Right cardiac atrium (tissue), 5 donors: ENCODE measurements at places on chromosomes 4 and X. TPM values are rescaled to one million over a fixed set of nuclear protein-coding genes. Genes with fewer than 3 reads are reported as not detected.

The SHROOM2 gene
- 2.7 TPM for total RNA-seq

GRCh38 chrX:72466493-72466892 is 106.2 kb downstream of the HDAC8 start:
- DNase-seq: no peak

GRCh38 chr4:29467044-29467717 is 1253.0 kb upstream of the PCDH7 start:
- no peak for DNase-seq

DNA sequence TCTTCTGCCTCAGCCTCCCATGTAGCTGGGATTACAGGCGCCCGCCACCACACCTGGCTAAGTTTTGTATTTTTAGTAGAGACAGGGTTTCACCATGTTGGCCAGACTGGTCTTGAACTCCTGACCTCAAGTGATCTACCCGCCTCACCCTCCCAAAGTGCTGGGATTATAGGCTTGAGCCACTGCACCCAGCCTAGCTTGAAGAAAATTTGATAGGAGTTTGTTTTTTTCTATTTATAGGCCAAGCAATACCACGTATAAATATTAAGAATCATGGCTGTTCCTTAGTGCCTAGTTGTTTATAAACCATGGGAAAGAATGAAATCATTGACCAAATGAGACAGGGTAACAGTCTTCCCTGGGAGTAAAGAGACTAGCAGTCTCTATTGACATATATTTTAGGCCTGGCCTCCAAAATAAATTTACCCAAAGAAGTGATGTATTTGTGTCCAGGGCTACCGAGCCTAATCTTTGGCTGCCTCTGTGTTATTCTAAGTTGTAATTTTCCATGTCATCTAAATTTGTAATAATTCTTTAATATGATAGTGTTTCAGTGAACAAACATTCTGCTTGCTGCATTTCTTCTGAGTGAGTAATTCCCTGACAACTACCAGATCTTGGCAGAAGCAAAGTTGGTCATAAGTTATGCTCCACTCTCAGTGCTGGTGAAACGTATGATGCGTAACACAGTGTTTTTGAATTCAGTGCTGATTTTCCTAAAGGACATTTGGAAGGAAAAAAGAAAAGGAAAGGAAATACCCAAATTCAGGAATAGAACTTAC is 10.3 kb downstream of the PKD2 start:
- DNase-seq: no peak

DNA sequence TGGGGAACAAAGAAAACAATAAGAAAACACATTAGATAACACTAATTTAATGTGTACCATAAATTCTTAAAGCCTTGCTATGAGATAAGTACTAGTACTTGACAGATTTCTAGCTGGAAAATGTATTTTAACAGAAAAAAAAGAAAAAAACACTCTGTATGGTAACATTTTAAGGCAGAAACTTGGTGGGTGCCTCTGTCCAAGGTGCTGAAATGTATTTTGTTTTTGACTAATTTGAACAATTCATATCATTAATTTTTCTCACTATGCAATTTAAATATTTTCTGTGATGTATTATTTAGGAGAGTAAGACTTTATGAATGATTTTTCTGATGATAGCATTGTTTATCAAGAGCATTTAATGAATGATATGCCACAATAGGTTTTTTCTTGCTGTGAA is 107.5 kb downstream of the GABRG1 start:
- DNase-seq: no peak

GRCh38 chrX:9926002-9926401 is 41.2 kb upstream of the CLDN34 start:
- no peak for DNase-seq

DNA sequence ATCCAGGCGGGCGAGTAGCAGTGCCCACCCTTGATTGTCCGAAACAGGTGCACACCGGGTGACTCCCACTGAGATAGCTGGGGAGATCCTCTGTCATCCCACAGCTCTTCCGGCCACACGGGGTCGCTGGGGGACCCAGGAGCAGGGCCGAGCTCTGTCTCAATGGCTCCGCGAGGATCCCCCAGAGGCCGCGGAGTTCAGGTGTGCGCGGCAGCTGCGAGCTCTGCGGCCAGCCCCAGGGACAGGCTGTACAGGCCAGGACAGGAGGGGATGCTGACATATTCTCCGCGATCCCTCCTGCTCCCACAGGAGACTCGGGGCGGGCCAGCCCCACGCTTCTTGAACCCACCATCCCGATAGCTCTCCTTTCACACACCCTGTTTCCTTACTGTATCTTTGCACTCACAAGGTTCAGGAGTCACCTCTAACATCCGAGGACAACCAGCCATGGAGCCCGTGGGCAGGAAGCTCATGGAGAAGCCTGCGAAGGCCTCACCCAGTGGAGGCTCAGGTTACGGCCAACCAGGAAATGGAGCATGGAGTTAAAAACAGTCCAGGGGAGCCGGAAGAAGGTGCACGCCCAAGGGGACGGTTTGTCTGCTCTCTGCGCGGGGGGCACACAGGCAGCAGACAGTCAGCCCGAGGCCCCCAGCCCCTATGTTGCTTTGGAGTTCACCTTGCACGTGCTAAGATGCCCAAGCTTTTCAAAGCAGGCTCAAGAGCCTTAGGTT is 77.9 kb upstream of the AMELX start:
- DNase-seq: no peak

GRCh38 chr4:5635826-5636195 is 72.5 kb downstream of the EVC2 start:
- no peak for DNase-seq

DNA sequence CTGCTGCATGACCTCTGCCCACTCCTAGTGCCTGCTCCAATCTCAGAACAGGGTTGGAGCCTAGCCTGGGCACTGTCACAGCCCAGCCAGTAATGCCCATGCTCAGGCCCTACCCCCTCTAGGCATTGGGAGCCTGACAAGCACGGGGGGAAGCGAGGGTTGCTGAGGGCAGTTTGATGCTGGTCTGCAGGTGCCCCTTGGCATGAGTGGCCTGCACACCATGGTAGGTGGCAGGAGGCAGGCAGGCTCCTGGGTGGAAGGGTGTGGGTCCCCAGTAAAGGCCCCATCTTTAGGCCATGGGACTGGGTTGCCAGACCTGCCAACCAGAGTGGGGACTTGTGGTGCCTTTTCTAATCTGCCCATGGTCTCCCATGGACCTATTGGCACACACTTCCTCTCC is 72.1 kb upstream of the DCAF12L2 start:
- DNase-seq: no peak

DNA sequence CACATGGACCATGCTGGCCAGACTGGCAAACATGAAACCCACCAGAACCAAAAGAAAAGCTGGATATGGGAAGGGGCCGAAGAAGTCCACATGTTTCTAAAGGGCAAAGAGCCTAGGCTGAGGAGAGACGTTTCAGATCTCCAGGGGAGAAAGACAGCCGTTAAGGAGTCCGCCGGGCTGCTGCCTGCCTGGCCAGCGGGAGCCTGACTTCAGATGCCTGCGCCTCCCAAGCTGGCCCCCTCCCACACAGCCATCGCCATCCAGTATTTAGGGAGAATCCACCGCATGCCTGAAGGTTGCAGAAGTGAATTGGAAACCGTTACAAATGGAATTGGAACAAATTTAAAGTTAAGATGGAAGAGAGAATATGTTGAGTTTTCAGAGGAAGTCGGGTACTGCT is 2.9 kb downstream of the TBL1X start:
- no peak for DNase-seq
